T-cell (primary cell): ENCODE measurements at places on chromosomes 13 and 19.

DNA sequence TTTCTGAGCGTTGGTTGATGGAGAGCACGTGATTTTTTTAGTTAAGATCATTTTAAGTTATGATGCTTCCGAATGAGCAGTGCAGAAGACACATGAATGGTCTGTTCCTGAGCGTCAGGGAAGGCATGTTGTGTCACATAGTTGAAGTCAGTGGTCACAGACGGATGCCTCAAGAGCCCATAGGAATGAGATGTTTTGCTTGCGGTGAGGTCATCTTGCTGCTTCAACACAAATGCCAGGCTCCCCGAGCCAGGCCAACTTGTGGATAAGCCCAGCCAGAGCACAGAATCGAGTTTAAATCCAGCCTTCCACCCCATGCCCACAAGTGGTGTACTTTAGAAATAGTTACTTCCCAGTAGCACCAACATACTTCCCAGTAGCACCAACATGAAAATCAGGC is 5.4 kb downstream of the UPF3A start:
- no peak for DNase-seq

DNA sequence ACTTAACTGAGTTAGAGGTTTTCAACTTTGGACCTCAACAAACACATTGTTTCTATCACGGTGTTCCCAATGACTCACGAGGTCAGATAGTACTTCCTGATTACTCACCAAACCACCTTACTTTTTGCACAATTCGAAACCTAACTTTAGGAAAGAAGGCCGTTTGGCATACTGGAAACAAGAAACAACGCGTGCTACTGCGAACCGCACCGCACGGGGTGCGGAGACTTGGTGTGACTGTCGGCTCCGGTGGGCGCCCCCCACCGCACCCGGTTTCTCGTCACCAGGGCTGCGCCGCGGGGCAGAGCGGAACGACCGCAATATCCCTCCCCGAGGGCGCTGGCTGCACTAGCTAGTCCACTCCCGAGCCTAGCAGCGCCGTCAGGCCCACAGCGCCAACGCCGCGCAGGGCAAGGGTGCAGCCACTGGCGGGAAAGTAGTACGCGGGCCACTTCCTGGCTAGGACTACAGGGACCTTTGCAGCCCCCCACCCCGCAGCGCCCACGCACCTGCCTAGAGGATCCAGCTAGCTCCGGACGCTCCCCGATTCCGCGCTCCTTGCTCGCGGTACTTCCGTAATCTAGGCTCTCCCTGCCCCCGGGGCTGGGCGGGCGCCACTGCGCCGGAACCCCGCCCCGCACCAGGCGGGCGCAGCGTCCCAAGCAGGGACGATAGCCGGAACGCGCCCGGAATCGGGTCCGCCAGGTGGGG is at the start of gene PARP4:
Gene PARP4, minus strand, starts transcription at position 582 of the 711 bp plus-strand sequence. CDS start 9,002 bp downstream, outside the sequence.
- DNase-seq, result peak; percentile 43

DNA sequence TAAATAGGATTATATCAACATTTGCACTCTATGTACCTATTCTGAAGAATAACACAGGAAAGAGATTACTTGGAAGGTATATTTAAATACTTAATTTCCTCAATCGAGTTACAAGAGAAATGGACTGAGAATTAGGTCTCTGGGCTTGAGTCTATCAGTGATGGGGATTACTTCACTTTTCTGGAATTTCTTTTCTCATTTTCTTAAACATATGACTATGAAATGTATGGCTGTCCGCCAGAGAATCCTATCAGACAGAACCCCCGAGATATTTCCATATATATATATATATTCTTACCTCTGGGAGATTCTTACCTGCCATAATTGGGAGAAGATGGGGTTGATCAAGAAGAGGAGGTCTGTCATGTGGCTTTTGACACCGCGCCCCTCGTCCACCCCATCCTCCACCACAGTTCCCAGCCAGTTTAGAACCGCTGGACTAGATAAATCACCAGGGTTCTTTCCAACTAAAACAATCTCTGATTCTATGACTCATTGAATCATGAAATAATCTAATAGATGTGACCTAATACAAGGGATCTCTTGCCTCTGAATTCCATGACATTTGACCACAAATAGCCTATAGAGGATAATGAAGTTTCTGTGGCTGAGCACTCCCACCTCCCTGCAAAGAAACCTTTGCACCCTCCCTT is 231.3 kb downstream of the TBC1D4 start:
- no peak for DNase-seq

- DNase-seq, result no peak
Measured at GRCh38 chr13:24678151-24678550, 2.1 kb upstream of the ATP12A start.

- no peak for DNase-seq
Measured at GRCh38 chr19:49491804-49492572, 4.2 kb upstream of the RPS11 start.

- DNase-seq, result no peak
Measured at GRCh38 chr19:8611391-8611876, 919 bp upstream of the ADAMTS10 start.

DNA sequence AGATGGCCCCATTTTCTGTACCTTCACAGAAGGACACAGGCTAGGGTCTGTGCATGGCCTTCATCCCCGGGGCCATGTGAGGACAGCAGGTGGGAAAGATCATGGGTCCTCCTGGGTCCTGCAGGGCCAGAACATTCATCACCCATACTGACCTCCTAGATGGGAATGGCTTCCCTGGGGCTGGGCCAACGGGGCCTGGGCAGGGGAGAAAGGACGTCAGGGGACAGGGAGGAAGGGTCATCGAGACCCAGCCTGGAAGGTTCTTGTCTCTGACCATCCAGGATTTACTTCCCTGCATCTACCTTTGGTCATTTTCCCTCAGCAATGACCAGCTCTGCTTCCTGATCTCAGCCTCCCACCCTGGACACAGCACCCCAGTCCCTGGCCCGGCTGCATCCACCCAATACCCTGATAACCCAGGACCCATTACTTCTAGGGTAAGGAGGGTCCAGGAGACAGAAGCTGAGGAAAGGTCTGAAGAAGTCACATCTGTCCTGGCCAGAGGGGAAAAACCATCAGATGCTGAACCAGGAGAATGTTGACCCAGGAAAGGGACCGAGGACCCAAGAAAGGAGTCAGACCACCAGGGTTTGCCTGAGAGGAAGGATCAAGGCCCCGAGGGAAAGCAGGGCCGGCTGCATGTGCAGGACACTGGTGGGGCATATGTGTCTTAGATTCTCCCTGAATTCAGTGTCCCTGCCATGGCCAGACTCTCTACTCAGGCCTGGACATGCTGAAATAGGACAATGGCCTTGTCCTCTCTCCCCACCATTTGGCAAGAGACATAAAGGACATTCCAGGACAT is 7.0 kb upstream of the CEACAM7 start:
- no peak for DNase-seq

DNA sequence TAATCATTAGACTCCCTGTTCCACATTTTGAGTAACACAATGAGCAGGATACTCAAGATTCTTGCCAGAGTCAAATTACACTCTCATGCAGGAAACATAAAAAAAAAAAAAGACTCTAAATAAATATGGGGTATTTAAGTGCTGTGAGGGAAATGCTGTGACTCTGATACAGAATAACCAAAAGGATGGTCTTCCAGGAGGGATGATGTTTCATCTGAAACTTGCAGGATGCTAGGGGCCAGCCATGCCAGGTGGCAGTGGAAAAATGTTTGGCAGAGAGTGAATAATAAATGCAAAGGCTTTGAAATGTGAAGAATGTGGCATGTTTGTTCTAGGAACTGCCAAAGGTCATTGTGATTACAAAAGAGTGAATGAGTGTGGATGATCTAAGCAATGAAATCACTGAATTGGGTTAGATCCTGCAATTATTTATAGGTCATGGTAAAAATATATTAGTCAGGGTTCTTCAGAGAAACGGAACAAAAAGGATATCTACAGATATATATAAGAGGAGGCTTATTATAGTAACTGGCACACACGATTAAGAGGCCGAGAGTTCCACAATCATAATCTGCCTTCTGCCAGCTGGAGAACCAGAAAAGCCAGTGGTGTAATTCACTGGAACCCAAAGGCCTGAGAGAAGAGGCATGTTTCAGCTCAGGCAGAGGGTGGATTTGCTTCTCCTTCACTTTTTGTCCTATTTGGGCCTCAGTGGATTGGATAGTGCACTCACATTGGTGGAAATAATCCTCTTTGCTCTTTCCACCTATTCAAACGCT is 1832.8 kb upstream of the MIR17HG start:
- no peak for DNase-seq

DNA sequence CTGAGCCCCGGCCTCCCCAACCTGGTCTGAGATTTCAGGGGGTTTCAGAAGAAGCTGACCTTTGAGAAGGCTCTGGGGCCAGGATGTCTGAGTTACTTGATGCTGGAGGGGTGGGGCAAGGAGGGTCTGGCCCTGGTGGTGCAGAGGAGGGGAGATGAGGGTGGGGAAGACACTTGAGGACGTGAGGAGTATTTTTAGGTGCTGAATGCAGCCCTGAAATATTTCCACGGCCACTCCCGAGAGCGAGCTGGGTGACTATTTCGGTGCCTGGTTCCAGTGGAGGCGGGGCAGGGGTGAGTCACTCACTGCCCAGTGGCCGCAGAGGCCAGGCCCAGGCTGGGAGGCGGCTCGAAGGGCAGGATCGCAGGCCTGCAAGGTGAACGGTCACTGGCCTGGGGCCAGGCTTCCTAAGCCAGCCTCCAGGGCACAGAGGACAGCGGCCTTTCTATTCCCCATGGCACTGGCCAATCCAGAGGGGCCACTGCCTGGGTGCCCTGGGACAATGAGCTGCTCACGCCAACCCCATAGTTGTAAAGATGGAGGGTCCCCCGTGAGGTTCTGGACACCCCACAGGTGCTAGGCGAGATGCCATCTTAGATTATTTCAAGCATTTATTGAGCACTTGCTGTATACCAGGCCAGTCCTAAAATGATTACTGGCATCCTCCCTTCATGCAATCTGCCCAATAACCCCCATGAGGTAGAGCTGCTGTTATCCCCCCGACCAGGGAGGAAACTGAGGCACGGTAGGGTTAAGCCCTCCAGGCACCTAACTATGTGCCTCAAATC is 19.7 kb upstream of the JUND start:
- no peak for DNase-seq

GRCh38 chr19:36054733-36055686 is at the start of gene WDR62:
WDR62 (plus strand) TSS chr19:36054897; CDS start chr19:36054972, 75 bp downstream.
- DNase-seq, result peak; percentile 94

GRCh38 chr13:59734393-59734792 is 429.3 kb downstream of the DIAPH3 start:
- DNase-seq, result no peak

GRCh38 chr13:41775251-41775650 is 185.7 kb downstream of the VWA8 start:
- DNase-seq, result no peak

DNA sequence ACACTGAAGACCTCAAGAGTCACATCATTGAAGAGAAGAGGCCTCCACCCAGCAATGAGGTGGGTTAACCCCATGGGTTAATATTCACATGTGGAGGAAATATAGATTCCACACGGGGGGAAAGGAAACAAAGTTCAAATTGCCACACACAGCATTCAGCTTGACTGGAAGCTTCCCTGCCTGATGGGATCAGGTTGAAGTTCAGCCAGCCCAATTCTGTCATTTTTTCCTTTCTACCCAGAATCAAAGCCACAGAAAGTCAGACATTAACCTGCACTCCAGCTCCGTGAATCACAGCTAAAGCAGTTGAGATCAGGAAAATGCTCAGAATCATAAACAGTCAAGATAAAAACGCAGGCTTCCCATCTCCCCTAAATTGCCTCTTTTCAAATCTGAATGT is 208.7 kb upstream of the OBI1 start:
- DNase-seq, result no peak

DNA sequence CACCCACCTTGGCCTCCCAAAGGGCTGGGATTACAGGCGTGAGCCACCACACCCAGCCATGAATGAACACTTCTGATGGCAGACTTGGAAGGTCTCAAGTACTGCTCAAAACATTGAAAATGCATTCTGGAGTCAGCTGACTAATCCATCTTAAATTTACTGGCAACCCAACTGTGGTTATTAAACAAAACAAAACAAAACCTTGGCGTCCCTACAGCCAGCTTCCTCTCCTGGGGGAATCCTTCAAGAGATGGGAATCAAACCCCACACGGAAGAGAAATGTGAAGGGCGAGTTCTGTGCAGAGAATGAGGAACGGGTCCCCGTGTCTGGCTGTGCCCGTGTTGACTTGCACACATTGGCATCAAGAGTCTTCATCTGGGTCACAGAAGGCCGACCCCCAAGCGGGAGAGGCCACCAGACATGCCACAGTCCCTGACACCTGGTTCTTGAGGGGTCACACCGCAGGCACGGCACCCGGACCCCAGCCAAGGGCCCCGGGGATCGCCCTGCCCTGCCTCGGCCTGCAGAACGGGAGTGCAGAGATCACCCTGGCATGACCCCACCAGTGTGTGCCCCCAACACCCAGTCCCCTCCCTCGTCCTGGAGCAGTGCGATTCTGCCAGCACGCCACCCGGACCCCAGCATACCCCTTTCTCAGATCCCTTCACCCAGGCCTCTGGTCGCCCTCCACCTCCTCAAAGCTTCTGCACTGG is 3.2 kb downstream of the MAP2K2 start:
- DNase-seq, result no peak

DNA sequence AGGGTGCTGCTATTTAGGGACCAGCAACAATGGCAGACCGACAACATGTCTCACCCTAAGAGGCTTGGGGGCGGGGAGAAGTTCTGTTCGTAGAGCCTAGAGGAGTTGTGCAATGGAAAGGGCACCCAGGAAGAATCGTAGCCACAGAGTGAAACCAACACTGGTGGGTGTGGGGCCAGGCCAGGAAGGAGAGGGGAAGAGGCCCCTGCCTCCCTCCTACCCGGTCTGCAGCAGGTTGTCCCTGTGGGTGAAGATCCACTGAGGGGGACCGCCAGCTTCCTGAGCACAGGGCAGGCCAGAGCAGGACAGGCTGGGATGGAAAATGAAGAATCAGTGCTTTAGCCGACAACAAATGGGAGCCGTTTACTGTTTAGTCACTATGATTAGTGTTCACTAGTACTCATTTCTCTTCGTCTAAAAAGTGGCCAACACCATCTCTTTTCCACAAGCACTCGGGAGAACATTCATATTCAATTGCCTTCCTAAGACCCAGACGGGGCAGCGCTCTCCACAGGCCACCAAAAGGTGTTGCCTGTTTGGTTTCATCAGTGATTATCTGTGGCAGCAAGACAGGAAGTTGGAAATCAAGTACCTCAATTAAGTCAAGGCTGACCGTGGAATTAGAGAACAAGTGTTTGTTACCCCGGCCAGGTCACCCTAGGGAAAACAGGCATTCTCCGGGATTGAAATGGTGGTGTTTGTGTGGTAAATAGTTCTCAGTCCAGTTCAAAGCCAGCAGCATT is 1.1 kb upstream of the ATP11A start:
- peak; percentile 14 for DNase-seq

GRCh38 chr13:84339456-84339855 is 457.2 kb upstream of the SLITRK1 start:
- DNase-seq, result no peak

- no peak for DNase-seq
Measured at GRCh38 chr19:47740866-47741519, 4.4 kb upstream of the NOP53 start.

GRCh38 chr19:1921825-1922224 is 16.6 kb downstream of the ADAT3 start:
- DNase-seq, result no peak

GRCh38 chr19:8500158-8500557 is 2.3 kb downstream of the PRAM1 start:
- no peak for DNase-seq
